Right atrium auricular region (tissue), 2 donors: ENCODE measurements at places on chromosomes 1 and 21.
A peak's percentile ranks its signal among the peaks of the same experiment; 100 is the strongest.

- no peaks in the 10 kb centered on the region for H3K4me1 ChIP-seq
- H3K4me3 ChIP-seq: no peak overlapping the region
- no peaks in the 10 kb centered on the region for H3K36me3 ChIP-seq
- no peaks in the 10 kb centered on the region for H3K27me3 ChIP-seq
- H3K27ac ChIP-seq: no peak overlapping the region
- no peak for DNase-seq
Measured at GRCh38 chr1:199815947-199816346, 211.6 kb upstream of the NR5A2 start.

DNA sequence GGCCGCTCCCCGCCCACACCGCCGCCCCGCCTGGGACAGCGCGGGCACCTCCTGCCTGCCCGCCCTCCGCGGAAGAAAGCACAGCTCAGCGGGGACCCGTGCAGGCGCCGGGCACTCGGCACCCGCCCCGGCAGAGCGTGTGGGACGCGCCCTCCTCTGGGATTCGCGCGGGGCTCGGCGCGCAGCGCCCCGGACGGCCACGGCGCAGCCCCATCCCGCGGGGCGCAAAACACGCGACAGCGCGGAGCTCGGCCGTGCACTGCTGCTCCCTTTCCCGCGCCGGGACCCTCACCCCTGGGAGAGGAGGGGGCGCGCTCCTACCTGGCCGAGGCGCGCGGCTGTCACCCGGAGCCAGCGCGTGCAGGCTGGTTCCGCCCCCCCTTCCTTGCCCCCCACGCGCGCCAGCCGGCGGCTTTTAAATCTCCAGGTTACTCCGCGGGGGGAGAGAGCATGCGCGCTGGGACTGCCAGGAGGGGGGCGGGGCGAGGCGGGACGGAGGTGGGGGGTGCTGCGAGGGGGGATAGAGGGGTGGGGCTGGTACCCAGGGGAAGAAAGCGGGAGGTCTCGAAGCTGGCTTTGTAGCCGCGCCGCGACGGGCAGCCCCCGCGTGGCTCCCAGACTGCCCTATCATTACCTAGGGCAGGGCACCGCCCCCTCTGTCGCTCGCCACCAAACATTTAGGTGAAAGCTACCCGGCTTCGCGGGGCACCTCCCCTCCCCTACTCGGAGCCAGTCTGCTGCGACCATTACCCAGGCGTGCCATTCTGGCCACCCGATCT is at the start of gene SLC45A3:
Gene SLC45A3 (minus strand): TSS at position 437 of the 779 bp plus-strand sequence. CDS start 15,853 bp downstream, outside the sequence.
- H3K4me3 ChIP-seq: peak within 1 kb of the TSS; percentile 65
- H3K36me3 ChIP-seq: no peaks in the 10 kb centered on the region
- no peaks in the 10 kb centered on the region for H3K27me3 ChIP-seq
- DNase-seq: no peak
- peak within 1 kb of the TSS; percentile 71 for H3K27ac ChIP-seq

DNA sequence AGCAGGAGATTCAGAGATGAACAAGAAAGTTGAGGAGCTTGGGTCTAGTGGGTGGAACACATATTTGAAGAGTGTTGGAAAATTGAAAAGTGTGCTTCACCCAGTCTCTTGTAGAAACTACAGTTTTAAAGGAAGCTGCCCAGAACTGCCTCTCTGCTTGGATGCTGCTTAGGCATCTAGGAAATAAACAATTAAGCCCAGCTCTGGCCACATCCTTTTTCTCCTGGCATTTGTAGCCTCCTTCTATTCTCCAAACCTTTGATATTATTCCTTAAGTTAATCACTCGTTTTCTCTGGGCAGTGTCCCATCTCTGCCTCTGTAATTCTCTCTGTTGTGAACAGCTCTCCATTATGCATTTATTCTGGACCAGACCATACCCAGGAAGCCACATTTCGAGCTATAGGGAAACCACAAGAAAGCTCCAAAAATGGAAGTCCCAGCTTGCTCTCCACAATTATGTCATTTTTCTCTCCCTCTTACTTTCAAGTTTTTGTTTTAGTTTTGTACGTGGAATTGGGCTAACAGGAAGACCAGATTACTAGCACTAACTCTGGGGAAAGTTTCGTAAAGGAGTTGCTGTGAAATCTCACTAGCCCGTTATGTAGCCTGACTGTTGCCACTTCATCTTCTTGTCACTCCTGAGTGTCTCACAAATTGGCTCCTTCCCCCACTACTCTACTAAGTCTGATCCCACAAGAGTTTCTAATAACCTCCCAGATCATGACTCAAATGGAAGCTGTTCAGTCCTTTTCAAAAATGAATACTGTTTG is 102.2 kb downstream of the NTMT2 start:
- H3K4me3 ChIP-seq: no peak overlapping the region
- DNase-seq: no peak
- no peak overlapping the region for H3K27ac ChIP-seq
- no peaks in the 10 kb centered on the region for H3K27me3 ChIP-seq

DNA sequence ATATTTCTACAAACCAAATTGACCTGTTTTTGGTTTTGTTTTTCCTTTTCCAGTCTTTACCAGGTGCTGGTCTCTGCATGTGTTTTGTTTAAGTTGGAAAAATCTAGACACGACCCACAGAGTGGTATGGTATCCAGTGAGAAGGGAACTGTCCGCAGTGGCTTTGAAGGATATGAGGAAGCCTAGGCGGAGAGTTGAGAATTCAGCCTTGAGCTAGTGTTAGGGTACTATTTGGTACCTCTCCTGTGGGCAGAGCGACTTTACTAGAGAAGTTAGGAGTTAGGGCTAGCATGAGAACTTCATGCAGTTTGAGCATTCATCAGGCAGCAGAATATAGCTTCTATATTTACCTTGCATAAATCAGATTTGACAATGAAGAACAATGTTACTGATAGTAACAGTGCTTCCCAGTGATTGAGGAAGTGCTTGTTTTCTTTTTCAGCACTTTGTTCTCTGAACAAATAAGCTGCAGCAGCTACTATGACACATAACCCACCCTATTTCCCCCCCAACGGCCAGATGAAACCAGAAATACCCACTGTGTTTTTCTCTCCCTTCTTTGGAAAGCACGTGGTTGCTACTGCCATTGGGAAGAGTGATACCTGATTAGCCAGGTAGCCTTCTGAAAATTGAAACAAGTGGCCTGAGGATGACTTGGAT is 19.0 kb downstream of the MRPS6 start:
- peaks cover 13% of the 10 kb centered on the region for H3K36me3 ChIP-seq
- H3K4me1 ChIP-seq: peaks cover 4% of the 10 kb centered on the region
- no peaks in the 10 kb centered on the region for H3K27me3 ChIP-seq
- H3K27ac ChIP-seq: no peak overlapping the region
- DNase-seq: no peak

- DNase-seq: no peak
- H3K36me3 ChIP-seq: no peaks in the 10 kb centered on the region
- H3K4me1 ChIP-seq: no peaks in the 10 kb centered on the region
Measured at GRCh38 chr1:222002503-222002902, 260.6 kb upstream of the DUSP10 start.
